CD4-positive, alpha-beta T cell treated with Interleukin-2 at 100 ng/mL for 4 hours (primary cell): ENCODE measurements at places on chromosomes 12 and 14.

DNA sequence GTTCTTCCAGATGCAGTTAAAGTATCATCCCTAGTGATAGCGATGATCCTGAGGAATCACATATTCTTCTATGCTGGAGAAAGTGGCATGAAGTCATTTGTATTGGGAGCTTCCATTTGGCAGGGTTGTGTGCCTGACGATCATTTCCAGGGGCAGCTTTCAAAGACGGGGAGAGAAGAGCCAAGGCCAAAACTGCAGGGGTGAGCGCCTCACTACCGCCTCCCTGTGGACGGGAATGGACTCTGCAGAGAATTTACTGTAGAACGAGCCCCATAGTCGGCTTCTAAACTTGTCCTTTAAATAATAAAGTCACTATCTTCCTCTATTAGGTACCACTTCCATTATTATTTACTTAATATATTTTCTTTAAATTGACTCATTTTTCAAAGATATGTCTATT, 555.9 kb upstream of the TMEM132C start:
- DNase-seq: no peak

DNA sequence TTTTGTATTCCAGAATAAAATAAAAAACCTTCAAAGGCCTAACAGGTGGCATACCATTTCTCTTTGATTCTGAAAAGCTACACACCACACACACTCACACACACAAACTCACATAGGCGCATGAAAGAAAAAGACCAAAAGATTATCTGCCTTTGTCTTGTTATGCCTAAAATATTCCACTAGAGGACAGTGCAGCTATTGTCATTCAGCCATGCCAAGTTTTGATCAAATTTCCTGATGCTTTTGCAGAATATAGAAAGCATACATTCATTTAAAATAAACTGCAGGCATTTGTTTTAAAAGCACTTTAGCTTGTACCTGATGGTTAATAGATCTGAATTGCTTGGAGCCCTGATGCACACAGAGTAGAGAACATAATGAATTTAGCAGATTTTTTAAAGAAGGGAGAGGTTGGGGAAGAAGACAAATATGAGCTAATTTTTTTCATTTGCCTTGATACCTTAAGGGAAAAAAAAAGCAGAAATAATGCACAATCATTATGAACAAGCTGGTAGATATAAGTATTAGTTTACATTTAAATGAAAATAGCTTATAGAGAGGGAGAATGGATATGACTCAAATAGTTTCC, 1766.9 kb upstream of the SEL1L start:
- DNase-seq: no peak

DNA sequence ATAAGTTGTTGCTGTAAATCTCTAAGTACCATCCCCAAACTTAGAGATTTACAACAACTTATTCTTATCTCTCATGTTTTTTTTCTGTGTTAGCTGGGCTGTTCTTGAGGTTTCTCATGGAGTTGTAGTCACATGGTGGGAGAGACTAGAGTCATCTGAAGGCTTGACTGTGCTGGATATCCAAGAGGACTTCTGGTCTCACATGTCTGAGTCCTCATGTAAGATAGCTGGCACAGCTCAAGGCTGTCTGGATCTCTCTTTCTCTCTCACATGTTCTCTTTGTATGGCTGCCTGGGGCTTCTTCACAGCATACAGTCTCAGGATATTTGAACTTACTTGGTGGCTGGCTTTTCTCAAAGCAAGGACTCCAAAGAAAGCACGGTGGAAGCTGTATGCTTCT, 63.8 kb downstream of the DACT1 start:
- no peak for DNase-seq

- DNase-seq: peak; percentile 82
Measured at GRCh38 chr12:6461401-6462233, 8.9 kb downstream of the VAMP1 start.

DNA sequence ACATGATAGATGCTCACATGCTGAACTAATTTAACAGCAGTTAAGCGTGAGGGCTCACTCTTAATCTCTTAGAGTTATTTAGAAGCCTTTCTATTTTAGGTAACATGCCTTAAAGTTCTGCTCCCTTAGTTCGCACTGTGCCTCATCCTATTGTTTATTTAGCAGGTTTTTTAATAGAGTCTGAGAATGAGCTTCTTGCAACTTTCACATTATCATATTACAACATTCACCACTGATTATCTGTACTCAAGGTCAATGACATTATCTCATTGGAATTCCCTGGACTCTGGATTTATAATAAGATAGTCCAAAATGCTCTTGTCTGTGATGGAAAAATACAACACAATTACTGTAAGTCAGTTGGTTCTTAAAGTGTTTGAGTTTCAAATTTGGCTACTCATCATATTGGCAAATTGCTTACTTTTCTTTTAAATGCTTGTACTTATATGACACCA, 183.6 kb upstream of the SLC38A2 start:
- DNase-seq: no peak

GRCh38 chr14:94102768-94103482, 7.6 kb upstream of the IFI27 start:
- no peak for DNase-seq

DNA sequence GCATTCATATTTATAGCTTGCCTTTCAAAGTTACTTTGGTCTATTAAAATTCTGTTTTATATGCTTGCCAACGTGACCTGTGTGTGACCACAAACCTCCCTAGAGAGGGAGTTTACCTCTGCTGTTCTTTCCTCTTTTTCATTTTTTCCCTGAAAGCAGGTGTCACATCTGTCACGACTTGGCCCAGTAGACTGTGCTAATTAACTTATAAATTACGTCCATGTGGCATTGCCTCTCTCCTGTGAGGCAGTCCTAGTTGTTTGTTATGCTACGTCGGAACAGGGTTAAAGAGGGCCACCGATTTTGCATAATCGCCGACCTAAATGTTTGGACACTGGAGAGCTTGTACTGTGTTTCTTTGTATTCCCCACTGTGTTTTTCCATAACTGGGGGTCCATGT, 343.9 kb upstream of the FLRT2 start:
- no peak for DNase-seq

DNA sequence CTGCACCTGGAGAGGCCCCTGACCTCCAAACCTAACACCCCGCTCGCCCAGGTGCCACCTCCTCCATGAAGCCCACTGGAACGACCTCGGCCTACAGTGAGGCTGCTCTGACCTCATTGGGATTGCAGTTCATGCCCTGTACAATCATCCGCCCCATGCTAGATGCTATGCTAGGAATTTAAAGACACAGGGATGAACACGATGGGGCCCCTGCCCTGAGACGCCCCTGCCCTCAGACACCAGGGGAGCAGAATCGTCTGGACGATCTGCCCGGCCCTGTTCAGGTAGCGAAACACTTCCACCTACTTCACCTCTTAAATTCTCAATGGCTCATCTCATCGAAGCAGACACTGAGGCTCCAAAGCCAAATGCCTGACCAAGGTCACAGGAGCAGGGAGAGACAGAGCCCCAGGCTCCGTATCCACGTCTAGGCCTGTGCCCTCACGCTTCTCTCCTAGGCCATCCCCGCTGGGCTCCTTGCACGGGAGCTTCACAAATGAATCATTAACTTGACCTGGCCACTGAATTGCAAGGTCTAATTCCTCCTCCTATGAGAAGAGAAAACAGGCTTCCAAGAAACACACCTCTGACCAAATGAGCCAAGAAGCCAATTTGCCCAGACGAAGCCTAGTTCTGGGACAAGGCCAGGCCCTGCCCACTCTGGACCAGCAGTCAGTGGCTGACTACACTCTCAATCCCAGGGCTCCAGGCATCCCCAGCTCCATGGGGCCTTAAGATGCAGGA, 35.2 kb downstream of the SCARB1 start:
- DNase-seq: no peak
